Stimulated activated CD4-positive, alpha-beta T cell treated with anti-CD3 and anti-CD28 coated beads, Interleukin-1b, Interleukin-23, amount 100 ng/mL, for 1 hour (primary cell): ENCODE measurements at places on chromosomes 16 and 17.

- no peak for DNase-seq
Observed at GRCh38 chr17:67358612-67359011, 7.8 kb downstream of the PSMD12 start.

DNA sequence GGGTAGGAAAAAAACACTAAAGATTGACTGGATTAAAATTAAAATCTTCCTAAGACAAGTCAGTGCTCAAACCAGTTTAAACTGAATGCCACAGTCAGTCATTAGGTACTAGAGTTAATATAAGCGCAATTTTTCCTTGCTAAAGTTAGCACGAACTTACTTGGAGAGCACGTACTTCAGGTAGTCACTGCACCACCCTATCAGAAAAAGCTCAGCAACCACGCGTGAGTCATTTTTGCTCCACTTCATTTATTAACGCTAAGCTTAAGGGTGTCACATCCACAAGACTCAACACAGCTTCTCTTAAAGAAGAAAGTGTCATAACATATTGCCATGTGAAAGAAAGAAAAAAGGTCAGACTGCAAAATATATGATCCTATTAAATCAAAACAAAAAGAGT is 53.1 kb downstream of the TEX2 start:
- DNase-seq = no peak

DNA sequence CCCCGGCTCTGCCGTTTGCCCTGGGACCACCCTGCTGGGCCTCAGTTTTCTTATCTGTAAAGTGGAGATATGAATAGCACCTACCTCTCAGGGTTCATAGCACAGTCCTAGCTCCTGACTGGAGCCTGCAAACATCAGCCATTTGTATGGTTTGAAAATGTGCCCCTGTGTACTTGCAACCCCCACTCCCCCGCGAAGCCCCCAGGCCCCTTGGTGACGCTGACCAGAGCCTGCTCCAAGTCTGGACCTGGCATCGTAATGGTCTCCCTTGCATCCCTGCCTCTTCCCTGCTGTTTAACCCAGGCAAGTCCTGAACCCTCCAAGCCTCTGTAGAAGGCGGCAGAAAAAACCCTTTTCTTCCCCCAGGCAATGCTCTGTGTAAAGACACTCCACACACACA is 128.0 kb downstream of the IRF8 start:
- DNase-seq = no peak

- DNase-seq = no peak
Observed at GRCh38 chr16:24511792-24512191, 27.6 kb upstream of the RBBP6 start.

DNA sequence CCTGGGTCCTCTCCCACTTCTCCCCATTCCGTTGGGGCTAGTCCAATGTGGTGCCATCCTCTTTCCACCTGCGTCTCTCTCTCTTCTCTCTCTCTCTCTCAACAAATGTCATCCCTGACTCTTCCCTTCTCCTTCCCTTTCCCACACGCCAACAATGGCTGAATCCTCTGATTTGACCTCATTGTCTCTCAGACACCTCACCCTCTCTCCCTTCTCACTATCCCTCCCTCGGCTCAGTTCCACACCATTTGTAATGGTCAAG is 628 bp upstream of the ZNF18 start:
- DNase-seq = no peak

GRCh38 chr16:55408661-55409060 is 70.3 kb upstream of the MMP2 start:
- no peak for DNase-seq

GRCh38 chr17:36608794-36609497 is 7.6 kb downstream of the MRM1 start:
- DNase-seq = no peak

- no peak for DNase-seq
Observed at GRCh38 chr17:48153691-48154358, 46.3 kb downstream of the SNX11 start.

DNA sequence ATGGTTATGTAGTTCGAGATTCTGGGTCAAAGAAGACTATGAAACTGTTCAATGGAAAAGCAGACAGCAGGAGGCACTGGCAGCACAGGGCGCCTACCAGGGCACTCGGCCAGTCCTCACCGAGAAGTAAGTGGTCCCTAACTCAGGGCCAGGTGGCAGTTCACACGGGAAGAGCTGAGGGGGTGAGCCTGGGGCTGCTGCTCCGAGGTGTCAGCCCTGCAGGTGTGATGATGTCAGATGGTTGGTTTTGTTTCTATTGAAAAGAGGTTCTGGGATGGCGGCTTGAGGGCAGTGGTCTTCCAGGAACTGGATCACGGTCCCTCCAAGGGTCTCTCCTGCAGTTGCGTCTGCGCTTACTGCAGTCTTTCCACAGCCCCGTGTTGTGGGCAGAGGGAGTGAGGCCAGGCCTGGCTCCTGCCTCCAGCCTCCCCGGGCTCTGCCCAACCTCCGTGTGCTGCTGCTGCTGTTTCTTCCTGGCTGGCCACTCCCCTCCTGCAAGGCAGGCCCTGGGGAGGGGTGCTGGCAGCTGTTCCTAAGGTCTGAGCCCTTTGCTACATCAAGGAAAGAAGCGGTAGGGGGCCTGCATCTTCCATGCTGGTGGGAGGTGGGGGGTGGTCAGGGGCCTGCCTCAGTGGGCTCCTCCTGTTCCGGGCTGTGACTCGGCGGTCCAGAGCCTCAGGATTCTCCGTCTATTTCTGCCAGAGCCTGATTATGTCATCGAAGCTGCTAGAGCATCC is 22.6 kb downstream of the RNF213 start:
- no peak for DNase-seq

DNA sequence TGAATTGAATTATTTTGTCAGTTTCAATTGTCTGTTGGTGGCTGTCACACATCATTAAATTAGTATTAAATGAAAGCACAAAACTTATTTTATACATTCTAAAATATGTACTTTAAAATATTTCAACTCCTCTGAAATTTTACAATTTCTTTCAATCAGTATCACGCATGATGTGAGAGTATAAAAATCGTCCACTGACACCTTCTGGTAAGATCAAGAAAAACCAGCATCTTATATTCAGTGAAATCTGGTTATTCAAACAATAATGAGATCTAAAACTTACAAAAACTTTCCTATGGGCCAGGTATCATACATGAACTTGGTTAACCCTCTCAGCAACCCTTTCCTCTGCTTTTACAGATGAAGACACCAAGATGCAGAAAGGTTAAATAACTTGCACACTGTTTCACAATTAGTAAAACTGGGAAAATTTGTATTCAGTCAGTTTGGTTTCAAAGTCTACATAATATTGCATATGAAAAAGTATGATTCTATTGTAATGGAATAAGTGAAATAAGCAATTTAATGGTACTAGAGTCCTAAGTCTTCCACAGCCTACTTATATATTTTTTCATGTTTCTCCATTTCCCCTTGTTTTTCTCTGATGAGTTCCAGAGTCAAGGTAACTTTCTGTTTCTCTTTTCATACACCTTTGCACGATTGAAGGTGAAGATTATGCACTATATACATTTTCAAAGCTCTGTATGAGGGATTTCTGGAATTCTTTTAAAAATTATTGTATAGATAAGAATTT is 58.7 kb downstream of the EFCAB5 start:
- DNase-seq = no peak

GRCh38 chr17:36879027-36879426 is 58.2 kb upstream of the LHX1 start:
- DNase-seq = no peak

- no peak for DNase-seq
Observed at GRCh38 chr16:55233464-55233863, 90.5 kb upstream of the IRX6 start.

- DNase-seq = no peak
Observed at GRCh38 chr17:37174205-37174604, 201.6 kb upstream of the C17orf78 start.

- DNase-seq = no peak
Observed at GRCh38 chr17:12053552-12053951, 32.9 kb downstream of the MAP2K4 start.

GRCh38 chr16:64094992-64095634 is 1026.8 kb downstream of the CDH11 start:
- no peak for DNase-seq

DNA sequence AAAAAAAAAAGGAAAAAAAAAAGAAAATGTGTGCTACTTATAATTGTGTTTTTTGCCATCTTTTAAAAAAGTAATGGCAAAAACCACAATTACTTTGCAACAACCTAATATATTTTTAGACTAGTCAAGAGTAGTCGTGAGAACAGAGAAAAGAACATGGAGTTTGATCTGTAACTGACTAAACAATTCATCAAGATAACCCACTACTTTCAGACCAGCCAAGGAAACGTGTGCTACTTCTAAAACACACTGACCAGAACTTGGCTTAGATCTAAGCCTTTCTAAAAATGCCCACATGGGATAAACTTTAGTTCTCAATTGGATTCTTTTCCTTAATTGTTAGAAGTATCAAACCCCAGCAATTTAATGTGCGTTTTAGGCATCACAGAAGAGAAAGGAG is 616 bp downstream of the PECAM1 start:
- DNase-seq = no peak

DNA sequence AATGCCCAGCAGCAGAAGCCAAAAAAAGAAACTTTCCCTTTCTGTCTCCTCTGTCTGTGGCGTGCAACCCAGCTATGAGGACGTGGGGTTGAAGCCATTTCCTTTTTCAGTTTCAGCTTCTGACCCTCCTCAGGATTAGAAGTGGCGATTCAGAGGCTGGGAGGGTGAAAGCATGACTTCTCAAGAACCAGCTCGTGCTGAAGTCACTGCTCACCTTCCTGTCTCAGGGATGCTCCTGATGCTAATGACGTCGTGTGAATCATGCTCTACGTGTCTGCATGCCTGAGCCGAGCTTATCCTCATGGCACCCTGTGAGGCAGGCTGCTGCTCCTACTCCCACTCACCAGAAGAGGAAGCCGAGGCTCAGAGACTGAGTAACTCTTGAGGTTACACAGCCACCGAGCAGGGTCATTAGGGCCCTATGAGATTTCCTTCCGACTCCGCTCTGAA is 5.7 kb upstream of the LPO start:
- DNase-seq = no peak

DNA sequence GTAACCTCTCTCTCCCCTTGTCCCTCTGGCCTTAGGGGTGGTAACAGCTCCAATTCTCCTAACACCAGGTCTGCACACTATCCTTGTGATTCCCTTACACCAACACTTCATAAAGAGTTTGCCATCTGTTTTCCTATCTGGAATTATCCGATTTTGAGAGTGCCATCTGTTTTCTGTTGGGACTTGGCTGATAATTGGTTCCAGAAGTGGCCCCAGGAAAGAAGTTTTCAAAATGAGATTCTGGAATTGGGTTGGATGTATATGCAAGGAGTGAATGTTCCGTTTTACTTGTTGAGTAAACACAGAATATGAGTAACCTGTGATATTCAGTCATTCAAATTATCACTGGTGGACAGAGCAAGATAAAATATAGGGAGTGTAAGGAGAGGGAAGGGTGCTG is 134.1 kb upstream of the HS3ST3A1 start:
- no peak for DNase-seq

- DNase-seq = no peak
Observed at GRCh38 chr16:19831678-19832077, 53.0 kb downstream of the GPRC5B start.

- no peak for DNase-seq
Observed at GRCh38 chr16:87363771-87364455, 19.7 kb downstream of the FBXO31 start.

- no peak for DNase-seq
Observed at GRCh38 chr16:12119562-12119961, 143.0 kb downstream of the SNX29 start.

- DNase-seq = no peak
Observed at GRCh38 chr16:11973070-11973469, 3.5 kb upstream of the SNX29 start.

DNA sequence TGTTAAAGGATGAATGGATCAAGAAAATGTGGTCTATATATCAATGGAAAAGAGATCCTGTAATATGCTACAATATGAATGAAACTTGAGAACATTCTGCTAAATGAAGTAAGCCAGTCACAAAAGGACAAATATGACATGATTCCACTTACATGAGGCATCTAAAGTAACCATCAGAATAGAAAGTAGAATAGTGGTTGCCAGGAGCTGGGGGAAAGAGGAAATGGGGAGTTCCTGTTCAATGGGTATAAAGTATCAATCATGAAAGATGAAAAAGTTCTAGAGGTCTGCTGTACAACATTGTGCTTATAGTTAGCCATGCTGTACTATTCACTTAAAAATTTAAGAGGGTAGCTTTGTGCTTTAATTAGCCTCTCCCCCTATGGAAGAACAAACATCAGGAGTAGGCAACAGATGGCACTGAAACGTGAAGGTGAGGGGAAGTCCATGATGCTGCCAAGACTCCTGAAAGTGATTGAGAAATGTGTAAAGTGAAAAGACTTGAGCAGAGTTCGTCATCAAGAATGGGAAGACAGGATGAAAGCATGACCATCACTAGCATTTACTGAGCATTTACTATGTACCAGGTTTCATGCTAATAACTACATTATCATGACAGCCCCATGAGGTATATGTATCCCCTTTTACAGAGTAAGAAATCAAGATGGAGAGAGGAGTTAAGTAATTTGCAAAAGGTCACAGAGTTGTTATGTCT is 167.2 kb downstream of the CYB561 start:
- no peak for DNase-seq

- DNase-seq = no peak
Observed at GRCh38 chr17:75688209-75688825, 21.2 kb downstream of the SAP30BP start.

DNA sequence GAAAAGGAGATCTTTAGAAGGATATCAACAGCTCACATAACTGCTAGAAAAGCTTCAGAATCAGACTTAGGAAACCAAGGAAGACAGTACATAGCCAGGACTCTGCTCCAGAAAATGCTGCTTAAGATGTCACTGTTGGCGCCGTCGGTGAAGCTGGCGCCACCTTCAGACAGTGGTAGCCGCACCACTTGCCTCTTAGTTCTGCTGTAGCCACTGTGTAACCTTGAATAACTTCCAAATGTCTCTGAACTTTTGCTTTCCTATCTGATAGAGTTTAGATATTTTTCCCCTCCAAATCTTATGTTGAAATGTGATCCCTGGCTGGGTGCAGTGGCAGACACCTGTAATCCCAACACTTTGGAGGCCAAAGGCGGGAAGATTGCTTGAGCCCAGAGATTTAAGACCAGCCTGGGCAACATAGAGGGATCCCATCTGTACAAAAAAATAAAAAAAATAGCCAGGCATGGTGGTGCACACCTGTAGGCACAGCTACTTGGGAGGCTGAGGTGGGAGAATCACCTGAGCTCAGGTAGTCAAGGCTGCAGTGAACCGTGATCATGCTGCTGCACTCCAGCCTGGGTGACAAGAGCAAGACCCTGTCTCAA is 6.3 kb upstream of the USP31 start:
- no peak for DNase-seq

DNA sequence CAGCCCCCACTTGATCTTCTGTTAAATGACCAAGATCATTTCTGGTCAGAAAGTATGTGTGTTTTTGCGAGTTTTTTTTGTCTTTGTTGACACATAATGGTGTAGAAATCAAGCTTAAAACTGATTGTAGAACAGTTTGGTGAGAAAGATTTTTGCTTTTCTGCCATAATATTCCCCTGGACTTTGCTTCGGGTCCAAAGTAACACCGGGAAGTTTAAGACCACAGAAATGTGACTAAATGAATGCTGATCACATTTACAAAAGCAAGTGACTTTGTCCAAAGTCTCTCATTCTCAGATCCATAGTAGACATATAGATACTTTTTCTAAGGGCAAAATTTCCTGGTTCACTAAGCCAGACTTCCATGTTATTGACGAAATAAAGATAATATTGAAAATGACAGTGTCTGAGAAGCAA is 2.6 kb downstream of the FAM20A start:
- DNase-seq = no peak
